Activated CD4-positive, alpha-beta memory T cell treated with anti-CD3 and anti-CD28 coated beads, Interleukin-2, amount 10 ng/mL, durations not matched to agents 7 days and 5 days (primary cell): ENCODE measurements at places on chromosomes 3 and 15.

DNA sequence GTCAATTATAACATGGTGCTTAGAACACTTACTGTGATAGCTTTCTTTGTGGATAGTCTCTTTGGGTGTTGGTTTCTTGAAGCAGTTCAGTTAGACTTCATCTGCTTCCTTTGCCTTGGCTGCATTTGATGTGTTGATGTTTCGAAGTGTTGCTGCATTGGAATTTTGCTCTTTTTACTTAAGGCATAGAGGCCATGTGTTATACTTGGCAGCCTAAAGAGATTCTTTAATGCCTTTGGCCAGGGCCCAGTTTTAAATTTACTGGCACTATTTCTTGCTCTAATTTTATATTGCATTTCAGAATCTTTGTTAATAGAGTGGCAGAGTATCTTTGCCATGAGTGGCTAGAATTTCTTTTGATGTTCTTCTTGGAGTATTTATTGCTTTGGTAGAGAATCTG is 21.2 kb downstream of the NR1D2 start:
- H3K36me3 ChIP-seq: peaks cover 3% of the 10 kb centered on the region
- no peak overlapping the region for H3K4me3 ChIP-seq
- H3K4me1 ChIP-seq: no peaks in the 10 kb centered on the region
- DNase-seq: no peak

DNA sequence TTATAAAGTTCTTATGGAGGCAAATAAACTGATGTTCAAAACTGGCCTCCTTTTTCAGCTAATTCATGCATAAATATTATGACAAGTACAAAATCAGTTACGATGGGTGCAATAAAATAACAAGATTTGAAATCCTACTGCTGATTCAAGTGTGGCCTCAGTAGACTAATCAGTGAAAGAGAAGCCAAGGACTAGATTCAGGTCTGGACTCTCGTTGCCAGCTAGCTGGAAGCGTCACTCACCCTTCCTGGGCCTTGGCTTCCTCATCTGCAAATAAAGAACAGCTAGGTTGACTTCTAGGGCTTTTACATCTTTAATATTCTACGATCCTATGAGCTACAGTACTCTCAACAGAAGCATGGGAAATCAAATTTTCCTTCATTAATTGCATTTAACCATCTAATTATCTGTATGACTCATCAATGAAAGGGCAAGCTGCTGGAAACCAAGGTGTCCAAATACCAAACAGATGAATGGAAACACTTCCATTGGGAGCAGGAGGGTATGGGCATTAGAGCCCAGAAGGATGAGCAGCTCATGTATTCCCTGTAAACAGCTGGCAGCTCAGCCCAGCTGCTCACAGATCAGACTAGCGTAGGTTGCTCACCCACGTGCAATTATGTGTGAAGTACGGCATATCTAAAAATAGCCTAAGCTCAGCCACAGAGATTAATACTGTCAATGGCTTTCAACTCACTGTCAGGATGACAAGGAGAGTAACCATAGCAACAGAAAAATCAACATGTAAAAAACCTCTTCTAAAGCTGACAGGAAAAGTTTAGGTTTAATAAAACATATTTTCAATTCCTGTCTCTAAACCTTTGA is 294.8 kb downstream of the PLCL2 start:
- no peak for DNase-seq
- no peaks in the 10 kb centered on the region for H3K27me3 ChIP-seq
- peaks cover 7% of the 10 kb centered on the region for H3K36me3 ChIP-seq
- no peak overlapping the region for H3K4me3 ChIP-seq
- H3K27ac ChIP-seq: no peak overlapping the region

GRCh38 chr3:75232216-75232615 is 431.9 kb upstream of the FRG2C start:
- no peak overlapping the region for H3K4me3 ChIP-seq
- H3K27ac ChIP-seq: no peak overlapping the region
- H3K4me1 ChIP-seq: no peaks in the 10 kb centered on the region
- no peak for DNase-seq
- no peaks in the 10 kb centered on the region for H3K27me3 ChIP-seq

DNA sequence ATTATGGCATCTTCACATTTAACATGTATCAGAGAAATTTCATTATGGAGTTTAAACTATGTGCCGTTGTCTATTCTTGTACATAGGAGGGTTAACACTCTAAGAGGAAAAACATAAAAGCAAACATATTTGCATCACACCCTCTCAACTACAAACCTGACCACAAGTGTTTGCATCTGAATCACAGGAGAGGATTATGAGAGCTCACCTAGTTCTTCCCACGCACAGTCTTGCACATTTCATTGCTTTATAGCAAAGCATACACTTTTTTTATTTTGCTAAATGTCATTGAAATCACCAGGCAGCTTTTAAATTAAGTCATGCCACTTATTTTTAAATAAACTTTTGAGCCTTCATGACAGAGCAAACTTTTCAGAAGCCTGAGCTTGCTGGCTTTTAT is 12.5 kb downstream of the TRAT1 start:
- peak; percentile 40 for DNase-seq
- H3K4me3 ChIP-seq: peak overlapping the region; percentile 77
- peaks cover 83% of the 10 kb centered on the region for H3K36me3 ChIP-seq
- H3K4me1 ChIP-seq: peaks cover 81% of the 10 kb centered on the region
- no peaks in the 10 kb centered on the region for H3K27me3 ChIP-seq

GRCh38 chr3:59510576-59510975 is 460.8 kb upstream of the CFAP20DC start:
- no peak overlapping the region for H3K4me3 ChIP-seq
- no peak for DNase-seq
- peaks cover 4% of the 10 kb centered on the region for H3K27me3 ChIP-seq
- no peak overlapping the region for H3K27ac ChIP-seq

- no peak overlapping the region for H3K27ac ChIP-seq
- H3K4me3 ChIP-seq: no peak overlapping the region
- no peaks in the 10 kb centered on the region for H3K36me3 ChIP-seq
- H3K27me3 ChIP-seq: no peaks in the 10 kb centered on the region
Observed at GRCh38 chr3:50550079-50550736, 17.3 kb downstream of the C3orf18 start.

GRCh38 chr3:147391781-147392624 is 14.3 kb downstream of the ZIC4 start:
- no peak overlapping the region for H3K4me3 ChIP-seq
- H3K27me3 ChIP-seq: peaks cover 76% of the 10 kb centered on the region
- no peak overlapping the region for H3K27ac ChIP-seq
- H3K36me3 ChIP-seq: peaks cover 11% of the 10 kb centered on the region
- no peak for DNase-seq
- no peaks in the 10 kb centered on the region for H3K4me1 ChIP-seq

GRCh38 chr3:155110996-155111901 is 31.1 kb downstream of the MME start:
- no peak for DNase-seq
- no peaks in the 10 kb centered on the region for H3K4me1 ChIP-seq
- no peak overlapping the region for H3K4me3 ChIP-seq
- H3K27ac ChIP-seq: no peak overlapping the region
- no peaks in the 10 kb centered on the region for H3K27me3 ChIP-seq

GRCh38 chr3:183255348-183255730 is 2.3 kb downstream of the B3GNT5 start:
- peaks cover 31% of the 10 kb centered on the region for H3K27me3 ChIP-seq
- peaks cover 9% of the 10 kb centered on the region for H3K4me1 ChIP-seq
- peak overlapping the region; percentile 58 for H3K4me3 ChIP-seq
- no peak overlapping the region for H3K27ac ChIP-seq
- no peak for DNase-seq

- H3K27me3 ChIP-seq: no peaks in the 10 kb centered on the region
- H3K27ac ChIP-seq: no peak overlapping the region
Observed at GRCh38 chr3:109284071-109284470, 32.2 kb downstream of the DPPA2 start.

- no peaks in the 10 kb centered on the region for H3K4me1 ChIP-seq
- H3K36me3 ChIP-seq: no peaks in the 10 kb centered on the region
- H3K4me3 ChIP-seq: no peak overlapping the region
- no peak overlapping the region for H3K27ac ChIP-seq
- H3K27me3 ChIP-seq: no peaks in the 10 kb centered on the region
- no peak for DNase-seq
Observed at GRCh38 chr15:26197719-26198118, 334.6 kb upstream of the ATP10A start.

- H3K36me3 ChIP-seq: no peaks in the 10 kb centered on the region
- no peaks in the 10 kb centered on the region for H3K27me3 ChIP-seq
- H3K27ac ChIP-seq: no peak overlapping the region
- H3K4me1 ChIP-seq: no peaks in the 10 kb centered on the region
Observed at GRCh38 chr15:100438570-100438969, 90.2 kb downstream of the CERS3 start.

DNA sequence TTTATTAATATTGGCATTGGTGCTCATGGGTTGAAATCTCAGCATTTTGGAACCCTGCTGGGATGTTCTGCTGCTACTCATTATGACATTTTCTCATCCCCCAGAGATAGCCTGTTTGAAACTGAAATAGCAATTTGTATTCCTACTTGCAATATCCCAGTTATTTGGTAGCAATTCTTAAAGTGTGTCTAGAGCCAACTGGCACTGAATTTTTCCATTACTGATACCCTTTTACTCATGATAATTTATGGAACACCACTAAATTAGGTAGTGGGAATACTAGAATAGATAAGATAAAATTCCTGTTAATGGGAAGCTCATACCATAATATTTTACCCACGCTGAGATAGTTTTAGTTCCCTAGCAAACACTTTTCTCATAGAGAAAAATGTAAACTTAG is 309.3 kb downstream of the SV2B start:
- no peaks in the 10 kb centered on the region for H3K27me3 ChIP-seq
- no peaks in the 10 kb centered on the region for H3K36me3 ChIP-seq
- H3K27ac ChIP-seq: no peak overlapping the region
- H3K4me3 ChIP-seq: no peak overlapping the region

DNA sequence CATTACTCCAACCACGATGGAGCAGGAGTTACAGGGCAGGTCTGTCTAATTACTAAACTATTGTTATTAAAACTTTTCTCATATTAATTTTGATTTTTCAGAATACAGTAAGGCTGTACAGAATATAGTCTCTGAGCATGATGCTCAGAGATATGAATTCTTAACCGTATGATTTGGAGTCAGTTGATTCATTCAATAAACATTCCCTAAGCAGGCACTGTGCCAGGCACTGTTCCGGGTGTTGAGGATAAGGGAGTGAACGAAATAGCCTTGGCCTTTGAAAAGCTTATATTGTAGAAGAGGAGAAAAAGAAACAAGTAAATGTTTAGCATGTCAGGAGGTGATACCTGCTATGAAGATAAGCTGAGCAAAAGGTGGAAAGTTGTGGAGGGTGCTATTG is 187.3 kb downstream of the KCNAB1 start:
- H3K4me3 ChIP-seq: no peak overlapping the region
- H3K36me3 ChIP-seq: no peaks in the 10 kb centered on the region
- DNase-seq: no peak
- peaks cover 9% of the 10 kb centered on the region for H3K27me3 ChIP-seq
- H3K4me1 ChIP-seq: no peaks in the 10 kb centered on the region

GRCh38 chr3:189625572-189625971 is 5.6 kb upstream of the TP63 start:
- H3K36me3 ChIP-seq: no peaks in the 10 kb centered on the region
- no peak overlapping the region for H3K4me3 ChIP-seq
- no peaks in the 10 kb centered on the region for H3K27me3 ChIP-seq
- no peak for DNase-seq

DNA sequence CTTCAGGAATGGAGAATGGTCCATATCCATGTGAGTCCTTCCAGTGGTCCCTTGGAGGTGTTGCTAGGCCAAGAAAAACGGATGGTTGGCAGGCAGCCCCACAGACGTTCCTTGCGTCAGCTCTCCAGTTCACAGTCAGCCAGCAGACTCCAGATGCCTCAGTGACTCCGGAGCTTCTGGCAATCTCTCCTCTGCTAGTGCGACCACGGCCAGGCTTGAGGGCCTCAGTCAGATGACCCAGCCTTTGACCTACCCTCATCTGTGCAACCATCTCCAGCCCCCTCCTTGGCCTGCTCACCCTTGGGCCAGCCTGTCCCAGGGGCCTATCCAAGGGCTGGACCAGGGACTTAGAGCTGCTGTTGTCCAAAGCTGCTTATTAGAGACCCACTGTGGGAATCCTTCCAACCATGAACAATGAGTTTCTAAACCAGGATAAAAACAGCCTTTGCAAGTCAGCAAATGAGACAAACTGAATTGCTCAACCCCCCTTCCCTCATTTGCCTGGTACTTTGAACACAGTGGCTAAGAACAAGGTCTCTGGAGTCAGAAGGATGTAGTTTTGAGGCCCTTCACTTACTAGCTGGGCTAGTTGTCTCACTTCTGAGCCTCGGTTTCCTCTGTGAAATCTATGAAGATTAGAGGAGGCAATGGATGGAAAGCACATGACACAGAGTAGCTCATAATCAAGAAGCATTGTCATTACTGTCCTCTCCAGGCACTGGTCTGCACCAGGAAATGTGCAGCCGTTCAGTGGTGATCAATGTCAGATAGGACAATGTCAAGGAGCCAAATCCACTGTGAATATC is 44.8 kb downstream of the ANP32A start:
- no peak for DNase-seq
- peaks cover 35% of the 10 kb centered on the region for H3K36me3 ChIP-seq
- no peaks in the 10 kb centered on the region for H3K4me1 ChIP-seq

DNA sequence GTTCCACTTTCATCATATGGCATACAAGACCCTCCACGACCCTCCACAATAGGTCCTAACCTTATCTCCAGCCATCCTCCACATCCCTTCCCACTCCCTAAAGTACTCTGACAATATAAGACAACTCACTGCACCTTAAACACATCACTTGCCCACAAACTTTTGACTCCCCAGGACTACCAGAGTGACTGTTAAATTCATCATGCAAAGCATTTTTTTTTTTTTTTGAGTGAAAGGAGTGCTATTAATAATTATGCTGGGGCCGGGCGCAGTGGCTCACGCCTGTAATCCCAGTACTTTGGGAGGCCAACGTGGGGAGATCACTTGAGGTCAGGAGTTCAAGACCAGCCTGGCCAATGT is 55.8 kb downstream of the OSBPL10 start:
- H3K36me3 ChIP-seq: peaks cover 4% of the 10 kb centered on the region
- H3K4me3 ChIP-seq: no peak overlapping the region
- no peaks in the 10 kb centered on the region for H3K27me3 ChIP-seq
- peaks cover 9% of the 10 kb centered on the region for H3K4me1 ChIP-seq
- no peak overlapping the region for H3K27ac ChIP-seq
- DNase-seq: no peak

- peaks cover 8% of the 10 kb centered on the region for H3K27me3 ChIP-seq
- H3K4me1 ChIP-seq: no peaks in the 10 kb centered on the region
- DNase-seq: no peak
- H3K27ac ChIP-seq: no peak overlapping the region
Observed at GRCh38 chr3:176964661-176965060, 232.6 kb downstream of the TBL1XR1 start.

DNA sequence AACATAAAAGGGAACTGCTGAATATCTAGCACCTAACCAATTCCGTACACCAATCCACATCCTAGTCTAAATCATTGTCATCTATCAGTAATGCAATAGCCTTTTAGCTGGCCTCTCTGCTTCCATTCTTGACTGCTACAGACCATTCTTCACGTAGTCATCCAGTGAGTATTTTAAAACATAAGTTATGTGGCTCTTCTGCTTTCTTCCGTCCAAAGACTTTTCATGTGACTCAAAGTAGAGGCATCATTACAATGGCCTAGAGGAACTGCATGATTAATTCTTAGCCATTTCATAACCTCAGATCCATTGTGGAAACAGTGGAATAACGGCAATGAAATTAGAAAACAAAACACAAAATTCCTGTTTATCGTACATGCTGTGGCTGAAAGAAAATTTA is 88.9 kb upstream of the CBLB start:
- H3K4me1 ChIP-seq: no peaks in the 10 kb centered on the region
- no peaks in the 10 kb centered on the region for H3K27me3 ChIP-seq
- H3K36me3 ChIP-seq: no peaks in the 10 kb centered on the region
- H3K4me3 ChIP-seq: no peak overlapping the region
- no peak for DNase-seq

- no peaks in the 10 kb centered on the region for H3K27me3 ChIP-seq
- H3K4me1 ChIP-seq: no peaks in the 10 kb centered on the region
- H3K4me3 ChIP-seq: no peak overlapping the region
- H3K27ac ChIP-seq: no peak overlapping the region
Observed at GRCh38 chr3:69803681-69804270, 64.5 kb downstream of the MITF start.
